ENCODE measurements at places on chromosomes 7 and 10. TPM values are rescaled to one million over a fixed set of nuclear protein-coding genes. Genes with fewer than 3 reads are reported as not detected.

OIT3 gene
- total RNA-seq = not detected

ORC5 gene
- 29.1 TPM for total RNA-seq

NPC1L1 gene
- not detected for total RNA-seq

PLPP4 gene
- not detected for total RNA-seq

RNF32 gene
- 6.0 TPM for total RNA-seq

DNA sequence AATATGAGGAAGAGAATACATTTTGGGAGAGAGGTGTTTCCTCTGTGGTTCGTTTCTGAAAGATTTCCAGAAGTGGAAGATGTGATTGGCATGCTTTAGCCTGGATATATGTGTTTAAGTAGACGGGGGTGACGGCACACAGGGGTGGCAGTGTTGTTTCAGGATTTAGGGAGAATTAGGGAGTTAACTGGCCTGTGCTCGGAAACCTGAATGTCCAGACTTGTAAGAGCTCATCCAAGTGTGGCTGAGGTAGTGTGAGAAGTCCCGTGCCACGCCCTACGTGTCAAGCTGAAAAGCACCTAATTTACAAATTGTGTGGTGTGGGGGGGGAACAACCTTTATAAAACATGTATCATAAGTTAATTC is 1.1 kb downstream of the RALA start:
- DNase-seq = no peak

DNA sequence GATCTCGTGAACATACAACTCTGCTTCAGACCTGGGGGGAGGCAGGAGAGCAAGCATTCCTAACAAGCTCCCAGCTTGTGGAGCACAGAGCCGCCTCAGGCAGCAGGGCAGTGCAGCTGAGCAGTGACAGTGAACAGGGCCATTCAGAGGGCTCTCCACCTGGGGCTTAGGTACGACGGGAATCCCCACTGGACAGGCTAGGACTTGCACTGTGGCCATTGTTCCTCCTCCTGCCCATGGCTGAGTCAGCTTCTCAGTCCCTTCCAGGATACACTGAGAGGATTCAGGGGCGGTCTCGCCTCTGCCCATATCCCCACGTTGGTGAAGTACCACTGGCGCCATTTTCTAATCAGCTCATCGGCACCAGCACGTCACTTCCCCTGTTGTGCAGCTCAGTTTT is 71.1 kb downstream of the FIGNL1 start:
- DNase-seq = no peak

DNA sequence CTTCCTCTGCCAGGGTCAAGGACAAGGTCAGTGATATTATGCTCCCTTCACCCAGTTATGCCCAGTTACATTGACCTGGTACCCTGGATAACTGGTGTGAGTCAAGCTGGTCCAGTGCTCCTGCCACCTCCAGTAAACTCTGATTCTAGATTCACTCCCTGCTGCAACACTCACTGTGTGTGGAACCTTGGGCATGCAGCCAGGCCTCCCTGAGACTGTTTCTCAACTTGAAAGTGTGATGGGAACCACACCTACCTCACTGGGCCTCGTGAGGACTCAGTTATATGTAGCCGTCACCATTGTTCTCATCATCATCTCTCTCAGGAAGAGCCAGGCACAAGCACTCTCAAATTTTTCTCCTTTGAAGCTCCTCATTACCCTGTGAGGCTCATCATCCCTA is 935 bp upstream of the ZNF736 start:
- DNase-seq = no peak

DNA sequence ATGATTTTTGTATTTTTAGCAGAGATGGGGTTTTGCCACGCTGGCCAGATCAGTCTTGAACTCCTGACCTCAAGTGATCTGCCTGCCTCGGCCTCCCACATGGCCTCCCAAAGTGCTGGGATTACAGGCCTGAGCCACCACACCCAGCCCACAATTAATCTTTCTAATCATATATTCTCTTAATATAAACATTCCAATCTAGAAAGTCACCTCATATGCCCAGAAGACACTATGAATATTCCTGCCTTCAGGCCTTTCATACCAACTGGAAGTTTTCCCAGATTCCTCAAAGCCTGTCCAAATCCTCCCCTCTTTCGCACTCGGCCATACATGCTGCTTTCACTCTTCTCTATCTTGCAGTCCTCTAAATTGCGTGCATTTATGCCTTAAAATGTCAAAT is 32.6 kb downstream of the PDZD8 start:
- DNase-seq = no peak

- DNase-seq = no peak
Observed at GRCh38 chr7:96700516-96700915, 9.1 kb downstream of the SEM1 start.

DNA sequence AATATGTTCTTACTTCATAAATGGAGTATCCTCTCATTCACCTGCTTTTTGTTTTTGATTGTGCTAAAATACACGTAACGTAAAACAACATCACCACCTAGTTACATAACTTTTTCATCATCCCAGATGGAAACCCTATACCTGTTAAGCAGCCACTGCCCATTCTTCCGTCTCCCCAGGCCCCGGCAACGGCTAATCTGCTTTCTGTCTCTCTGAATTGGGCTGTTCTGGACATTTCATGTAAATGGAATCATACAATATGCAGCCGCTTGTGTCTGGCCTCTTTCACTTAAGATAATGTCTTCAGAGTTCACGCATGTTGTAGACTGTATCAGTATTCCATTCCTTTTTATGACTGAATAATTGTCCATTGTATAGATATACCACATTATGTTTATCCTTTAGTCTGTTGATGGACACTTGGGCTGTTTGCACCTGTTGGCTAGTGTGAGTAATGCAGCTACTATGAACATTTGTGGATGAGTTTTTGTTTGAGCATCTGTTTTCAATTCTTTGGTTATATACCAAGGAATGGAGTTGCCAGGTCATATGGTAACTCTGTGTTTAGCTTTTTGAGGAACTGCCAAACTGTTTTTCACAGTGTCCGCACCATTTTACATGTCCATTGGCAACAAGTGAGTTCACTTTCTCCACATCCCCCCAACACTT is 14.1 kb upstream of the SUN1 start:
- DNase-seq = no peak

DNA sequence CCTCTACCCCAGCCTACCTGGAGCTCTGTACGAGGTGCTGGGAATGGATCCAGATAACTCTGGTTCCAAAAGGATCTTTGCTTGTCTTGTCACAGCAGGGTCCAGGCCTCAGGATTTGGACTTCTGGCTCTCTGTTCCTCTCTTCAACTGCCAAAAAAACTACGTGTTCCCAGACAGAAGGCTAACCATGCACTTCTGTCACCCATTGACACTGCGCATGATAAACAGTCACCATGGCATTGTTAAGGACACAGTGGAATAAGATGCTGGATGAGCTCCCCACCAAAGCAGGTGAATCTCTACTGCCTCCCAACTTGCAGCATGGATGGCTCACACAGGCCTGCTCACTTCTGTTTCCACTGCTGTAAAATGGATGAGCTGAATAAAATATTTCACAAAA is 637.9 kb downstream of the TNS3 start:
- DNase-seq = no peak

DNA sequence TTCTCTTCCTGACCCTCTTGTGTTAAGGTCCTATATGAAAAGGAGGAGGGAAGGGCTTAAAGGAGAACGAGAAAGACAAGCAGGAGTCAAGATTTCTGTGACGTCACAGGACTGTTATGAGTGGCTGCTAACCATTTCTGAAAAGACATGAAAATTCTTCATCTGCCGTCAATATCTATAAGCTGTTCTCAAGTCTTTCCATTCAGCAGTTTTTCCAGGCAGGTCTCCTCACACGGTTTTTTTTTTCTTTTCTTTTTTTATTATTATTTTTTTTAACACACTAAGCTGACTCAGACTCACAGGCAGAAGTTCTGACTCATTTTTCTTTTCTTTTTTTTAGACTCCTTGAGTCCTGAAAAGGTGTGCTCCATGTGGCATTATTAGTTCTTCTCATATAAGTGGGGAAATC is 72.0 kb downstream of the DGKI start:
- no peak for DNase-seq

DNA sequence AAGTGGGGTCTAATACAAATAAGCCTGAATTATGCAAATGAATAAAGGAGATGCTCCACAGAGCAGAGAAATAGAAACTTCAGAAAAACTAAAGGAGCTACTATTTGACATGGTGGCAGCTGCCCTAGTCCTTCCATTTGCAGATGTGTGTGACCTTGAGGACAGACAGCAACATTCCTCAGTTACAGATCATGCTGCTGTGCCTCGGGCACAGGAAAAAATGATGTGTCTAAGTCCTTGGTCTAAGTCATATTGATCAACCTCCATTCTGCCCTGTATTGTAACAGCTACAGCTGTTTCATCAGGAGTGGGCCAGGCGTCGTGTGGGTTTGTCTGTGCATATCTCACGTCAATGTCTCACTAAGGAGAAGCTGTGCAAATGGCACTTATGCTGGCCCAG is 710.4 kb downstream of the TNS3 start:
- DNase-seq = no peak

DNA sequence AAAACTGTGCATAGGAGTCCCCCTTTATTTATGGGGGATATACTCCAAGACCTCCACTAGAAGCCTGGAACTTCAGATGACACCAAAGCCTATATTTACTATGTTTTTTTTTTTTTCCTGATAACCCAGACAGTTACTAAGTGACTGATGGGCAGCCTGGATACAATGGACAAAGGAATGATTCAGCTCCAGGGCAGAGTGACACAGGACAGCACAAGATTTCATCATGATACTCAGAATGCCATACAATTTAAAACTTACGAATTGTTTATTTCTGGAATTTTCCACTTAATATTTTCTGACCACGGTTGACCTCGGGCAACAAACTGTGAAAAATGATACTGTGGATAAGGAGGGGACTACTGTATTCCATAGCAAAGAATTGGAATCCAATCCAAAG is 843.6 kb downstream of the PCDH15 start:
- no peak for DNase-seq

DNA sequence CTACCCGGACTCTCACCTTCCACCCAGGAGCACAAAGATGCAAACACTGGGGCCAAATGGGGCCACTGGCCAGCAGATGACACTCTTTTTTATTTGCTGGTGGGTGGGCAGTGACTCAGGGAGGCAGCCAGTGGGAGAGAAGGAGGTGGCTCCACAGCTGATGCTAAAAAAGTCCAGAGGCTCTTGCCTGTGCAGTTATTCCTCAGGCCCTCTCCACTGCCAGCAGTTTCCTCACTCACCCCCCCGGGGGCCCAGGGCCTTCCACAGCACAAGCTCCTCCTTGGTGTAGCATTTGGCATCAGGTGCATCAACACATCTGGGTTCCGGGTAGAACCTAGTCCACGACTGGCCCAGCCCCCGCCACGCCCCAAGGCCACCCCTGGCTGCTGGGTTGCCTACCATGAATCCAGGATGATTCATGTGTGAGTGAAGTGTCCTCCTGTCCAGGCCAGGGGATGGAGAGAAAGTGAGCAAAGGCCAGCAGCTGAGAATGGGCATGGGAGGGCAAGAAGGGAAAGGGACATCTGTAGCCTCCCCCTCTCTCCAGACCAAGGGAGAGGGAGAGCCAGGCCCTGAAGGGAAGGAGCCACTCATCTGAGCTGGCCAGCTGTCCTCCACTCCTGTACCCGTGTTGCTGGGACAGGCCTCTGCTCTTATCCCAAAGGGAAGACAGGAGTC is 1.7 kb upstream of the KCNH2 start:
- no peak for DNase-seq

- DNase-seq = no peak
Observed at GRCh38 chr10:35447693-35448407, 111.5 kb downstream of the CCNY start.

- no peak for DNase-seq
Observed at GRCh38 chr7:104196161-104196560, 11.7 kb downstream of the ORC5 start.

DNA sequence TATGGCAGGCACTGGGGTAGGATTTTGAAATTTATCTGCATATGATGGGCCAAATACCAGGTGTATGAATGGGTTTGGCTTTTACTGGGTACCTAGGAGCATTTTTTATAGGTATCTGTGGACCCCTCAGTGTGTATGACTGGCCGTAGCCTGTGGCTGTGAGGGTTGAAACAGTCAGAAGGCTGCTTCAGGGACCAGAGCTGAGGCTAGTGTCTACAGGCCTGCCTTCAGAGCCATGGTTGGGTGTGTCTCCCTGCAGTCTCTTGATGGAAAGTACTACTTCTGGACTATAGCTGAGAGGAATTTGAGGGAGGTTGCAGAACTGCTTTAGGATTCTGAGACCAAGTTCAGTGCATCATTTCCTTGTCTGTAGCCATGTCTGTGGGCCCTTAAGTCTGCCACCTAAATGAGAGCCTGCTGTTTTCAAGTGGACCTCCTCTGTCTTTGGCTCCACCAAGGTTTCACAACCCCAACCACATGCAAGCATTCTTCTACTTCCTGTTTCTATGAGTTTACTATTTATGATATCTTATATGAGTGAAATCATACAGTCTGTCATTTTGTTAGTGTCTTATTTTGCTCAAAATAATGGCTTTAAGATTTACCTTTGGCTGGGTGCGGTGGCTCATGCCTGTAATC is 19.9 kb upstream of the ZNF138 start:
- DNase-seq = no peak

DNA sequence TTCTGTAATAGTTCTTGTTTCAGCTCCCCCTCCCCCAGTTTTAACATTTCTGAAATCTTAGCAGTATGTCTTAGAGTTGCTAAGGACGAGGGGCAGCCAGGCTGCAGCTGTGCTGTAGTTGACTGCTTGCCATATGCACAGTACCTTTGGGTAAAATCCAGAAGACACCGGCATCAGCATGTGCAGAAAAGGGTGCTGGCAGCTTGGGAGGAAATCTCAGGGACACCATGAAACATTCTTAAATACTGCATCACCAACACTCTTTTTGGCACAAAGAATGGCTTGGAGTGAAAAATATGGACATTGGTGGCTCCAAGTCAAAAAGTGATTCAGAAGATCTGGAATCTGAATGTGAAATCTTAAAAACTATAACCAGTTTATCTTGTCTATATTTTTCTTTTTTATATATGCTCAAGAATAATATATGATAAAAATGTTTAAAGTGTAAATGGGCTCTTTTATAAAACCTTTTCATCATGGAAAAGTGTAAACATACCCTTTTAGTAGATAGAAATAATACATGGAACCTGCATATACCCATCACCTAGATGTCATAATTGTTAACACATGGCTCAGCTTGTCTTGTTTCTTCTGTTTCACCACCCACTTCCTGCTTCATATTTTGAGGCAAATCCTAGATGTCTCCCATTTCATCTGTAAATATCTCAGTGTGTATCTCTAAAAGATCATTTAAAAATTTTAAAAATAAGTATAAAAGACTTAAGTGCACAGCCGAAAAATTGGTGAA is 34.4 kb upstream of the ARMS2 start:
- no peak for DNase-seq

DNA sequence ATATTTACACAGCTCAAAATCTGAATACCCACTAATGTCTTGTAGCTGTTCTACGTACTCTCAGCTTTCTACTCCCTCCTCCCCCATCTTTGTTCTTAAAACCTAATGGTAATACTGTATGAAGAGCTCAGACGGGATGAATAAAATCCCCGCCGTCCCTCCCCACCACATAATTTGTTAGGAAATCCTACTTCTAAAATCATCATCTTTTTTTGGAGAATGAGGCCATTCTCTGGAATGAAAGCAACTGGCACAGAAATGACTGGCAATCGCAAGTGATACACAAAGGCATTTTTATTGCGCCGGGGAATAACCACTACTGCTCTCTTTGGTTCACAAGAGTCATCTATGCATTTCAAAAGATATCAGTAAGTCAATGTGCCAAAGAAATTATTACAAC is 27.3 kb downstream of the SLC35B4 start:
- no peak for DNase-seq
